Epithelial cell of umbilical artery (primary cell): ENCODE measurements at places on chromosomes 1 and 21. TPM values are rescaled to one million over a fixed set of nuclear protein-coding genes. Genes with fewer than 3 reads are reported as not detected.

The PRR9 gene
- not detected in 2 replicates for total RNA-seq

The BMP8A gene
- total RNA-seq: 0.15 and 0.32 TPM in 2 replicates

The RNU1-3 gene
- total RNA-seq: under 0.01 and 5,836 TPM in 2 replicates

The VWA1 gene
- 0.91 and 1.6 TPM in 2 replicates for total RNA-seq

The GSTM2 gene
- 0.32 and 4.3 TPM in 2 replicates for total RNA-seq

The TEDDM1 gene
- not detected in 2 replicates for total RNA-seq

The NBPF10 gene
- total RNA-seq: 0.65 and 0.91 TPM in 2 replicates

The GPR161 gene
- 18.5 and 19.3 TPM in 2 replicates for total RNA-seq

The CACNA1S gene
- total RNA-seq: not detected in 2 replicates

The VHLL gene
- not detected in 2 replicates for total RNA-seq

The IL10 gene
- total RNA-seq: not detected in 2 replicates

The LRRC47 gene
- 33.8 and 35.7 TPM in 2 replicates for total RNA-seq

The DCST1 gene
- total RNA-seq: not detected in 2 replicates

The FCN3 gene
- under 0.01 TPM in 1 of 2 replicates, not detected in the other for total RNA-seq

The ITLN1 gene
- total RNA-seq: not detected in 2 replicates

The PIGR gene
- not detected in 2 replicates for total RNA-seq

The DENND1B gene
- 4.7 and 5.8 TPM in 2 replicates for total RNA-seq

The SPRTN gene
- total RNA-seq: 24.6 and 27.6 TPM in 2 replicates

The LCE2C gene
- total RNA-seq: not detected in 2 replicates

The SORT1 gene
- 15.3 and 19.6 TPM in 2 replicates for total RNA-seq

The CRYBG2 gene
- total RNA-seq: under 0.01 TPM in 1 of 2 replicates, not detected in the other

The PLPP3 gene
- total RNA-seq: 14.0 and 23.4 TPM in 2 replicates

The SFN gene
- not detected in 2 replicates for total RNA-seq

The FCRL4 gene
- total RNA-seq: not detected in 2 replicates

The FAM177B gene
- total RNA-seq: not detected in 2 replicates

The NFIA gene
- total RNA-seq: 4.5 and 5.6 TPM in 2 replicates

The SV2A gene
- 2.3 and 4.9 TPM in 2 replicates for total RNA-seq

The CTSS gene
- total RNA-seq: 31.9 and 37.0 TPM in 2 replicates

The HUNK gene
- total RNA-seq: not detected in 2 replicates

The AUNIP gene
- total RNA-seq: 4.5 and 5.5 TPM in 2 replicates

The AADACL3 gene
- not detected in 2 replicates for total RNA-seq

The MXRA8 gene
- 1.6 and 2.1 TPM in 2 replicates for total RNA-seq

The LCE1E gene
- total RNA-seq: not detected in 2 replicates

The PTBP2 gene
- 13.6 and 17.9 TPM in 2 replicates for total RNA-seq

The NEK7 gene
- 123 and 245 TPM in 2 replicates for total RNA-seq

The HPCAL4 gene
- total RNA-seq: not detected in 2 replicates

The PCBP3 gene
- total RNA-seq: not detected in 2 replicates

The TRNP1 gene
- total RNA-seq: 7.5 and 11.7 TPM in 2 replicates

The CD1D gene
- total RNA-seq: not detected in 2 replicates

The GTF2B gene
- total RNA-seq: 47.1 and 58.1 TPM in 2 replicates

The DCDC2B gene
- not detected in 2 replicates for total RNA-seq

The DMBX1 gene
- not detected in 2 replicates for total RNA-seq

The RIPK4 gene
- total RNA-seq: not detected in 2 replicates

The CBR3 gene
- 11.0 and 17.3 TPM in 2 replicates for total RNA-seq

The MNDA gene
- total RNA-seq: not detected in 2 replicates

The EFNA1 gene
- 57.0 and 96.1 TPM in 2 replicates for total RNA-seq

The PIK3C2B gene
- total RNA-seq: 17.5 and 38.5 TPM in 2 replicates

The IFNLR1 gene
- not detected in 2 replicates for total RNA-seq
